ENCODE measurements at places on chromosomes 4 and X. TPM values are rescaled to one million over a fixed set of nuclear protein-coding genes. Genes with fewer than 3 reads are reported as not detected.

DNA sequence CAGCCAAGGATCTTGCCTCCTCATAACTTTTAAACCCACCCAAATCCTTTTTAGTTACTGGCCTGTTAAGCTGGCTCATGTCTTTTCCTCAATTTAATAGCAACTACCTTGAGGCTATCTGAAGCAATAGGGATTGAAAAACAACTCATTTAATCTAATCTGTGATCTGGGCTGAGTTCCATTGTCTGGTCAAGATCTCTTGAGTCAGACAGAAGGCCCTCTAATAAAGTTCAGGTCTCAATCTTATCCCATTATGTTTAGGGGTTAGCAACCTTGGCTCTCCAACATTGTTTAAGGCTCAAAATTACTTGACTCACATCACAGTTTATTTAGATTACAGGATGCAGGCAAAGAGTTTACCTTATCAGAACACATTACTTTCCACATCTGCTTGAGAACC is 436.1 kb downstream of the ANKRD50 start:
- DNase-seq: no peak

DNA sequence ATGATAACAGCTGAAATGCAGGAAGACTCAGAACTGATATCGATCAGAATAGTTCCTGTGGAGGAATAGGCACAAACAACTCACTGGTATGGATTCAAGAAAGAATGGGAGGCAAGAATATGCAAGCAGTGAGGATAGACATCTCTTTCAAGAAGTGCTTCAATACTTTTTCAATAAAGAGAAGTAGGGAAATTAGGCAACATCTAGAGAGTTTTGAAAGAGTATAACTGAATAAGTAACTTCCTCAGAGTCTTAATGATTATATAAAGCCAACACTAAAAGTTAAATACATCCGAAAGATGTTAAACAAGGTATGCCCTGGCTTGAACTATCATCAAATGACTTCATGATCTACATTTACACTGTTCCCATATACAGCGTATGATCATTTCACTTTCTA is 1443.0 kb downstream of the PCDH7 start:
- DNase-seq: no peak

- DNase-seq: no peak
These were observed 47.6 kb downstream of the NHSL2 start for GRCh38 chrX:71958281-71958675.

DNA sequence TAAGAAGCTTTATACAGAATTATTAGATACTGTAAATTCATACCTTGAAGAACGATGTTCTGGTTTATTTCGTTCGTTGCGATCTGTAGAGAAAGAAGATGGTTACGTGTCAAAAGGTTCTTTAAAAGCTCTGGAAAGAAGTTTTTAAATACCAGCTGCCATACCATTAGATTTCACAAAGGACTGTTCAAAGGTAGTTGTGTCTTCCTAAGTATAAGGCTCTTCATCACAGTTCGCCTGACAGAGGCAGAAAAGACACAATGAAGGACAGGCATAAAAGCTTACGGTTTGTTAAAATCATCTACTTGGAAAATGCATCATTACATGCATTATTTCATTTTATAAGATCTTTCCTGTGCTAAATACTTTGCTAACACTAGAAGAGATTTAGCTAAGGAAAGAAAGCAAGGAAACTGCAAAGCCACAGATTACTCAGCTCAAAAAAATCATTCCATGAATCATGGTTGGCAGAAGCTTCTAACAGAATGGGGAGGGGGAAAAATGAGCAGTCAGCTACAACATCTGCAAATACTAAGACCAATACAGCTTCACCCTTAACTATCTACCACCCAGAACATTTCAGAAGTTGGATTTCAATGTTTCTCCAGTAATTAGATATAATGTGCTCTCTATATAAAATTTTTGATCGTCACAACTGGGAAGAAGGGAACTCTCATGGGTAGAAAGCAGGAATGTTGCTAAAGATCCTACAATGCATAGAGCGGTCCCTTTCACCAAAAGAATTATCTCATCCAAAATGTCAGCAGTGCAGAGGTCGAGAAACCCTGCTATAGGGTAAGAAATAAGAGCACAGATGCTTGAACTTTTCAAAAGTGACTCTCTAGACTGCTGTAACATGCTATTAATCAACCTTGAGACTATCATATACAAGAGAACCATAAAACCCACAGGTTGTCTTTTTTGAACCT is 50.7 kb upstream of the PRSS48 start:
- DNase-seq: no peak

Gene PLK4
- 9.9 TPM for polyA plus RNA-seq

DNA sequence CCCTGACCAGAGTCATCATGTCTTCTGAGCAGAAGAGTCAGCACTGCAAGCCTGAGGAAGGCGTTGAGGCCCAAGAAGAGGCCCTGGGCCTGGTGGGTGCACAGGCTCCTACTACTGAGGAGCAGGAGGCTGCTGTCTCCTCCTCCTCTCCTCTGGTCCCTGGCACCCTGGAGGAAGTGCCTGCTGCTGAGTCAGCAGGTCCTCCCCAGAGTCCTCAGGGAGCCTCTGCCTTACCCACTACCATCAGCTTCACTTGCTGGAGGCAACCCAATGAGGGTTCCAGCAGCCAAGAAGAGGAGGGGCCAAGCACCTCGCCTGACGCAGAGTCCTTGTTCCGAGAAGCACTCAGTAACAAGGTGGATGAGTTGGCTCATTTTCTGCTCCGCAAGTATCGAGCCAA is 11.0 kb downstream of the MAGEA4 start:
- no peak for DNase-seq

Gene RADX
- 3.6 TPM for polyA plus RNA-seq

- no peak for DNase-seq
These were observed 124.4 kb downstream of the KDM6A start for GRCh38 chrX:44997282-44997812.

DNA sequence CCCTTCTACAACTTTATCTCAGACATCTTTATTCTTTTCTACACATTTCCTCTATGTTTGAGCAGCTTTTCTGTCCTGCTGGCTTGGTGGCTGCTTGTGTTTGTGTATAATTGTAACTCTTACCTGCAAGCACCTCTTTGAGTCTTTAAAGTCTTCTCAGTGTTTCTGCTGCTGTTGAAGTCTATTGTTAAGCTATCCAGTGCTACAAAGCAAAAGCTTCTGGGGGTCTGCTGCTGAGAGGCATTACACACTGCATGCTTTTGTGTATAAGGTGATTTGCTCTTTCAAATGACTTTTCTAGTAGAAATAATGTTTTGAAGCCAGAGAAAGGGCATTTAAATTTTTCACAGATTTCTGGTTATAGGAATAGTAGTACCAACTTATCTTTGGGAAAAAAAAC is 241.8 kb downstream of the DTHD1 start:
- DNase-seq: no peak

- no peak for DNase-seq
These were observed 1390.2 kb downstream of the C4orf33 start for GRCh38 chr4:130486186-130486585.

DNA sequence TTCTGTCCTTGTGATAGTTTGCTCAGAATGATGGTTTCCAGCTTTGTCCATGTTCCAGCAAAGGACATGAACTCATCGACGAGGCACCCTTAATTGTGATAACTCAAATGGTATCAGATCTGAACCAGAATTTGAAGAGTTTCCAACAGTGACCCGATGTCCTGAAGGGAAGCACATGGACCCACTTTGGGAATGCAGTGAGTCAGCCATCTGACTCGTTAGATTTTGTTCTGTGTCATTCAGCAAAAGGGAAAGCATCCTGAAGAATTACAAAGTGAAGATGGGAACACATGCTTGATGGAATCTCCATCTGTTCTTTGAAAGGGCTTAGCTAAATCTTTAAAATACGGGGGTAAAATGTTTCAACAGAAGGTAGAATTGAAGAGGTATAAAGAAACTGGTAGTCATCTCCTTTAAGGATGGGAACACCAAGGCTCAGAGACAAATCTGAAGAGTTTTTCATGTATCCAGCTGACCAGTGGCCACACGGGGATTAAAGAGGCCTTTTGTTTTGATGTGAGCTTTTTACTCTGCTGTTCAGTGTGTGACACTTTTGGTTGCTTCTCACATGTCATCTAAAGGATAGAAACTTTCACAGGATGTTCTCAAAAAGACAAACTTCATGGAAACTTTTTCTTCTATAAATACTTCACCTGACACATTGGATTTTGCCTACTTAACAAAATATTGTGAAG is 393.8 kb downstream of the INPP4B start:
- DNase-seq: no peak

Gene SPANXD
- polyA plus RNA-seq: not detected

Gene ARL9
- 0.26 TPM for polyA plus RNA-seq

Gene TASL
- polyA plus RNA-seq: not detected
